Activated gamma-delta T cell (primary cell): ENCODE measurements at places on chromosomes 5 and 9.

DNA sequence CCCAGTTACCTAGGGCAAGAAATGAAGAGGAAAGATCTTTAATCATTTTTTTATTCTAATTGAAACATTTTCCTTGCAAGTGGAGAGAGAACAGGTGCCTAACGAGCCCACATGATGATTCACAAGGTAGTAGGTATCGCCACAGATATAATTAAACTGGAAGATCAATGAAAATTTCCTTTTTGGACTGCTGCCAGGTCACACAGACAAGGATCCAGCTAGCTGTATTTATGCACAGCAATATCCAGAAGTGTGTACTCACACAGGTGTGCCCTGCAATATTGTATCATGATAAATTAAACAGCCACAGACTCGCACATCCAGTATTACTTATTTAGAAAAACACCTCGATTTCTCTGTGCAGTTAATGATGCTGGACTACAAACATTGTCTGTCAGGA is 294.0 kb upstream of the SMARCA2 start:
- no peak for DNase-seq

DNA sequence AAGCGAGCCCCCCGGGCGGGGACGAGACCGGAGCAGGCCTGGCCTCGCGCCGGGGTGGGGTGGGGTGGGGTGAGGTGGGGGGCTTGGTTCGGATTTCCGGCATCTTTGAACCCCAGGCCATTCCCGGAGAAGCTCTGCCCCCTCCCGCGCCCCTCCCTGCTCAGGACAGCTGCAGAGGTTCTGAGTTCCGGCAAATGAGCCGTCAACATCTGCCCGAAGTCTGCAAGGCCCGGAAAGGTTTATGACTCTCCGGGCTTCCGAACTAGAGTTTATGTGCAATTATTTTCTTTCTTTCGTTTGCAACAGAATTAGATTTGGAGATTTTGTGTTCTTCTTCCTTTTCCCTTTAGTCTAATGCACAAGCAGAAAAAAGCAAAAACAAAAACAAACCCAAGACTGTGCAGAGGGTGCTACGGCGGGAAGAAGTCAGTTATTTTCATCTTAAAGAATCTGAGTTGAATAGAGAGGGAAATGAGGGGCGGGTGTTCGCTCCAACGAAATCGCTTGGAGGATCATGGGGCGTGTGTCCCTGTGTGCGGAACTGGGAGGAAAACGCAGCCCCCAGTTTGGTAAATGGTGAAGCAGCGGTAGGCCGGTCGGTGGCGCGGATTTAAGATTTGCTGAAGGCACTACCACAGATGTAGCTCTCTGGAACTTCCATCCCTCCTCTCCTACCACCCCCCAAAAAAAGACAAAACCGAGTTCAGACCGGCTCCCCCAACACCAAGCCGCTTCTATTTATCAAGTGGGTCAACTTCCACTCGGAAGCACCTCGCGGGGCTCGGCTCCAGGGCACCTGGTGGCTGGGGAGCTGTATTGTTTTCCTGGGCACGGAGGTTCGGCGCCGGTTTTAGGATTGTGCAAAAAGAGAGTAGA is 4.8 kb downstream of the LHX2 start:
- DNase-seq: no peak

GRCh38 chr9:93903886-93904648 is 51.1 kb downstream of the BARX1 start:
- no peak for DNase-seq

GRCh38 chr9:111144741-111145140 is 106.5 kb upstream of the LPAR1 start:
- no peak for DNase-seq

DNA sequence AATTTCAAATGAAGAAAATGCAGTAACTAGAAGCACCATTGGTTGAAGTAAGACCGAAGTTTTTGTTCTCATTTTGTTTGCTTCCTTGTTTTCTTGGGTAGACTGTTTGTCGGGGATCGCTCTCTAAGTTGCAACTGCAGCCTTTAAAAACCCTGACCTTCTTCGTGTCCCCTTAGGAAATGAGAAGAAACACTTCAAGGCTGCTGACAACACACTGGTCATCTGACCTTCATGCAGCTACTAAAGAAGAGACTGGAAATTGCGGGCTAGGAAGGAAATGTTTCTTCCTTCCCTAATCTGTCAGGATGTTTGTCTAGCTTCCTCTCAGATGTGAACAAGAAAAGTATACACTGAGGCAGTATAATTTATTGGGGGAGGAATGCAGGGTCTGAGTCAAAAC is 50.7 kb upstream of the CHSY3 start:
- no peak for DNase-seq

DNA sequence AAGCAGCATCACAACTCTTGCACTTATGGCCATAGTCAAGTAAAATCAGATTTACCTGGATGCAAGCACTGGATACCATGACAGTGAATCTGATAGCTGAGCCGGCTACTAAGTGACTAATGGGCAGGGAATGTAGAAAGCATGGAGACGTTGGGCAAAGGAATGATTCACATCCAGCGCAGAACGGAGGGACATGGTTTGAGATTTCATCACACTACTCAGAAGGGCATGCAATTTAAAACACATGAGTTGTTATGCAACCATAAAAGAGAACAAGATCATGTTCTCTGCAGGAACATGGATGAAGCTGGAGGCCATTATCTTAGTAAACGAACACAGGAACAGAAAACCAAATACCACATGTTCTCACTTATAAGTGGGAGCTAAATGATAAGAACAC is 169.1 kb upstream of the PIK3R1 start:
- DNase-seq: no peak

- no peak for DNase-seq
Observed at GRCh38 chr5:61167382-61167781, 5.1 kb upstream of the SMIM15 start.

DNA sequence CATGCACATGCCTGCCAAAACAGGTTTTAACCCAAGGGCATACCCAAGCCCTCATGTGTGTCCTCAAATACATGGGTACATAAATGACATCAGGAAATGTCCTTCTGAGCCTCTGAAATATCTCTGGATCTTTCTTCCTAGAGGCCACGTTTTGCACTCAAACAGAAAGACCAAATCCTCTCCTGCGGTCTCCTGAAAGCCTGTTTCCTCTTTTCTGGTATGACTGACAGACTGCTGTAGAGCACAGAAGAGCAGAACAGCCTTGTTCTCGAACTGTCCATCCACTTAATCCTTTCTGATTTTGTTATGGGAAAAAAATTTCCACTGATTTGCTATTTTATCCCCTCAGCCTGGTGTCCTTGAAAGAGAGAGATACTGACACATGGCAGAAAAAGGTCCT is 107.2 kb downstream of the ASTN2 start:
- no peak for DNase-seq

DNA sequence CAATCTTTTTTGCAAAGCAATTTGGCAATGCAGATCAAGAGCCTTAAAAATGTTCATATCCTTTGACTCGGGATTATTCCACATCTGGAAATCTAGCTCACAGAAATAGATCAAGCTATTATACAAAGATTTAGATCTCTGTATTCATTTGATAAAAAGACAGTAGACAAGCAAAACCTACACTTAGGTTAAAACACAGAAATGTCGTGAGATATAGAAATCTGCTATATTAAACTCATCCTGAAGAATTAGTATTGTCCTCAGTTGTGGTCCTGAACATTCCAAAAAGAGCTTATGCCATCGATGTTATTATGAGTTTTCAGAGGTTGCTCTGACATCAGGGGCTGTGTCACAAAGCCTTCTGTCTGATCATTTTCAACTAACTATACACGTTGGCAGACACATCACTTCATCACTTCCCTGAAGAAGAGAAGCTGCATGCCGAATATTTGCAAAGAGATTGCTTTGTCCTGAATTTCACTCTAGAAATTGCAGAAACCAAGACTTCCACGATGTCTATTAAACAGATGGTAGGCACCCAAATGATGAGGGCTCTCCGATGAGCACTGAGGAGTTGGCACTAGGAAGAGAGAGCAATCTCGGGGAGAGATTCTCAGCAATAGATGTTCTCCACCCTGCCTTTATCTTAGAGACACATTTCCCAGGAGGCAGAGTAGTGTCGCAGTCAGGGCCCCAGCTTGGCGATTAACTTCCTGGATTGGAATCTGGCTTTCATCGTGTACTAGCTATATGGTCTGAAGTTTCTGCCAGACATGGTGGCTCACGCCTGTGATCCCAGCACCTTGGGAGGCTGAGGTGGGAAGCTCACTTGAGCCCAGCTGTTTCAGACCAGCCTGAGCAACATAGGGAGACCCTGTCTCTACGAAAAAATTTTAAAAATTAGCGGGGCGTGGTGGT is 1.9 kb upstream of the UBTD2 start:
- DNase-seq: no peak
